ENCODE measurements at places on chromosomes 2 and 18.

- DNase-seq = no peak
Observed at GRCh38 chr18:57220480-57220879, 73.6 kb downstream of the BOD1L2 start.

- no peak for DNase-seq
Observed at GRCh38 chr2:238787501-238787900, 60.4 kb upstream of the TWIST2 start.

- DNase-seq = no peak
Observed at GRCh38 chr2:46236006-46236875, 61.0 kb upstream of the EPAS1 start.

DNA sequence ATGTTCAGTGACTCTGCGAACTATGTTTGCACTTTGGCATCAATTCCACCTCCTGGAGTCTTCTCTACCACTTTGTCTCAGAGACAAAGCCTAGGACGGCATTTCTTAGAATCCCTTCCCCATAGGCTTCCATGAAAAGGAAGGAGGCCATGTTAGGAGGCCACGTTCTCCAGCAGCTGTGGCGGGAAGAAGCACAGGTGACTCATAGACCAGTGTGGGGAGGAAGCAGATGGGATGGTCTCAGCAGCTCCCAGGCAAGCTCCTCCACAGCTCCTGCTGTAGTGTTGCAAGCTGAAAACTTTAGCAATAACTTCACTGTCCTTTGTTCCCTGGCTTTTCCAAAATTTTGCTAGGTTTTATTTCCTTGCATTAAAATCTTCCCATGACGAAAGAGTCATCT, 781.3 kb upstream of the ID2 start:
- DNase-seq = no peak

- no peak for DNase-seq
Observed at GRCh38 chr2:5915881-5916310, 223.7 kb downstream of the SOX11 start.

DNA sequence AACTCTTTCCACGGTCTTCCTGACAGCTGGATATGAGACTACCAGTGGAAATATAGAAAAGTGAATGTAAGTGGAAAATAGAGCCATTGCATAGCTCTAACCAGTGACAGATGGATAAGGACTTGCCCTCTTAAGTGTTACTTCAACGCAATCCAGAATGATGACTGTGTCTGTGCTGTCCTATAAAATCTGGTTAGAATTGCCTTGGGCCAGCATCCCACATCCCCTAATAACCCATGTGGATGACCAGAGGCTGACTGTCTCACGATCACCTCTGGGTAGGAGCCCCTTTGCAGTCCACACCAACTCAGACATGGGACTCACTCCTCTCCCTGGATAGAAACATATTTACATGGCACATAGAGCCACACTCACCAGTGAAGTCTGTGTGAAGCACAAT, 186.6 kb downstream of the C1D start:
- no peak for DNase-seq

DNA sequence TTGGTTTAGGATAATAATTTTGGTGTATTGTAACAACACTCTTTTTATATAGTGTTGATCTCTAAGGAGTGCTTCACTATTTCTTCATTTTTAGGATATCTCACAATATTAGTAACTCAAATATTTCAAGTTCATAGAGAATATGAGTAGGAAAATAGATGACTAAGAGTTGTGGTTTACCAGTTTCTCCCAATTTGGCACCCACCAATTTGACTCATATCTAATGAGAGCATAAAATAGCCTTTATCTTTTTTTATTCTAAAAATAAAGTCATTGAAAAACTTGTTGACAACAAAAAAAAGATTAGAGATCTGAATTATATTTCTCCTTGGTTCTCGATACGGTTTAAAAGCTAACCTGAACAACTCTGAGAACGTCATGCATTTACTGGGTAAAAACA, 204.0 kb downstream of the PARD3B start:
- no peak for DNase-seq

- DNase-seq = no peak
Observed at GRCh38 chr2:223037445-223037800, 14.6 kb upstream of the KCNE4 start.

DNA sequence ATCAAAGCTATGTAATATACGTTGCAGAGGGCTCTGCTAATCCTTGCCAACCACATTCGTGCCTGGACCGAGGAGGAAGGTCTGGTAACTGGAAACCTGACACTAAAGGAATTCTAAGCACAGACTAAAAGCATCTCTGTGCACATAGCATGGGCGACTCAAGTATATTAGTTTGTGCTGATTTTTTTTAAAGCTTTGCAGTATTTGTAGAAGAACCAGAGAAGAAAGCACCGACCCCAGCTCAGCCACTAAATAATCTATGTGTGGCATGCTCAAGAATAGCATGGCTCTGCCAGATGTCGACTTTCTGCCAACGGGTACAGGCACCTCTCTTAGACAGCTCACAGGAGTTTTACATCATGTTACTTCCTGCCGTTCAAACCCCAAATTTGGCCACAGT, 73.2 kb upstream of the NRP2 start:
- DNase-seq = no peak

DNA sequence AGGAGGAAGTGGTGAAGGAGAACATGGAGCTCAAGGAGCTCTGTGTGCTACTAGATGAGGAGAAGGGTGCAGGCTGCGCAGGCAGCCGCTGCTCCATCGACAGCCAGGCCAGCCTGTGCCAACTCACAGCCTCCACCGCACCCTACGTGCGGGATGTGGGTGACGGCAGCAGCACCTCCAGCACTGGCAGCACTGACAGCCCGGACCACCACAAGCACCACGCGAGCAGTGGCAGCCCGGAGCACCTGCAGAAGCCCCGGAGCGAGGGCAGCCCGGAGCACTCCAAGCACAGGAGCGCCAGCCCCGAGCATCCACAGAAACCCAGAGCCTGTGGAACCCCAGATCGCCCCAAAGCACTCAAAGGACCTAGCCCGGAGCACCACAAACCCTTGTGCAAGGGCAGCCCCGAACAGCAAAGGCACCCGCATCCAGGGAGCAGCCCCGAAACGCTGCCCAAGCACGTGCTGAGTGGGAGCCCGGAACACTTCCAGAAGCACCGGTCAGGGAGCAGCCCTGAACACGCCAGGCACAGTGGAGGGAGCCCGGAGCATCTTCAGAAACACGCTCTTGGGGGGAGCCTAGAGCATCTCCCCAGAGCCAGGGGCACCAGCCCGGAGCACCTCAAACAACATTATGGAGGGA, 9.0 kb downstream of the CCDC85A start:
- DNase-seq = no peak

- no peak for DNase-seq
Observed at GRCh38 chr2:43612944-43613343, 17.1 kb upstream of the THADA start.

DNA sequence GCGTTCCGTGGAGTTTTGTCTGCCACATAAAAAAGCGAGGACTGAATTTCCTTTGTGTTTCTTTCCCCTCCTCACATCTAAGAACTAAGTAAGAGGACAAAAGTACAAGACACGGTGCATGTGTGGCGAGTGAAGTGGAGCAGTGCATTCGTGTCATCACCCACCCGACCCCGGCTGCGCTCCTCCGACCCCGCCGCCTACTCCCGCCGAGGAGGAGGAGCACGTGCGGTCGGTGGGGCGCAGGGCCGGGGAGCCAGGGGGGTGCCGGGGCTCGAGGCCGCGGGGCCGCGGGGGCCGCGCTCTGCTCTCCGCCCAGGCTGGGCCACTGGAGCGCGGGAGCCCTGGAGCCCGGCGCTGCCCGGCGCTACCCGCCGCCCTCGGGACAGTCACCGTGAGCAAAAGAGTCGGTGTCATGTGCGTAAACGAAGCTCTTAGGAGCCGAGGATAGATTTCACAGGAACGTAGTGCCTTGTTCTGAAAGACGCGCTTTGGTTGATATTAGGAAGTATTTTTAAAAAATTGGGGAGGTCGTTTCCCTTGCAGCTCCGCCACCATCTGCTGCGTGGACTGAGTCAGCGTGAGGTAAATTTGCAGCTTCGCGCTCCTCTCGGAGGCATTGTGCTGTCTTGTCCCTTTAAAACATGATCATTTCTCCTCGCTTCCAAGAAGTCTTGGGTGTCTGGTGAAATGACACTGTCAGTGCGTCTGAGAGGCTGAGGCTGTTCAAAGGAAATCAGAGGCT, 11.0 kb downstream of the TBR1 start:
- DNase-seq = no peak

- DNase-seq = no peak
Observed at GRCh38 chr2:173667415-173667814, 297.8 kb downstream of the SP3 start.

- no peak for DNase-seq
Observed at GRCh38 chr2:126946318-126947102, 47.8 kb downstream of the TEX51 start.

DNA sequence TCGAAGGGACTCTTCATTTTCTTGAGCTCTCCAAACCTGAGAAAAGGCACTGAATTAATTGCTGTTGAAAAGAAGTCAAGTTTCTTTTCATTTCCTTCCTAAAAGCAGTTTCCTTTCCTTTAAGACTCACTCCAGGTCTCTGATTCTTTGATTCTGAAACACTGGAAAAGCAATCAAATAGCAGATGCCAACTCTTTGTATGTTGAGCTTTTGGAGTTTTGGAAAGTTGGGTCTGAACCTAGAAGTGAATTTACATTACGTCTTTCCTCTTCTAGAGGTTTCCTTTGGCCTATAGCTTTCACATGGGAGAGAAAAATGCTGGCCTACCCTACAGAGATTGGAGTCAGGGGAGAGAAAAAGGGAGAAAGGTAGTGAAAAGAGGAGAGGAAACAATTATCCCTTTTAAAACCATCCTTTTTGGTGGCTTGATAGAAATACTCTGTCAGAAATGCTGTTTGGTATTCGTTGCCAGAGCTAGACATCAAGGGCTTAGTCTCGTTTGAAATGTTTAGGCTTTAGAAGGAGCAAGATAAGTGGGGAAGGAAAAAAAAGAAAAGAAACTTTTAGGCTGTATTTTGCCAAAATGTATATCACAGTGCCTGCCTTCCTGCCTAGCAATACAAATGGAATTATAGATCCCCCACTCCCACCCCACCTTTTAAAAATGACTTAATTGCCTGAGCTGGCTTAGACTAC, 187.7 kb downstream of the PRPF40A start:
- DNase-seq = no peak
